ENCODE measurements at places on chromosomes 11 and 22.

GRCh38 chr11:35618497-35619115 is 346 bp downstream of the FJX1 start:
- peak; percentile 30 for DNase-seq

GRCh38 chr11:108766596-108767173 is 101.8 kb downstream of the DDX10 start:
- DNase-seq, result no peak

DNA sequence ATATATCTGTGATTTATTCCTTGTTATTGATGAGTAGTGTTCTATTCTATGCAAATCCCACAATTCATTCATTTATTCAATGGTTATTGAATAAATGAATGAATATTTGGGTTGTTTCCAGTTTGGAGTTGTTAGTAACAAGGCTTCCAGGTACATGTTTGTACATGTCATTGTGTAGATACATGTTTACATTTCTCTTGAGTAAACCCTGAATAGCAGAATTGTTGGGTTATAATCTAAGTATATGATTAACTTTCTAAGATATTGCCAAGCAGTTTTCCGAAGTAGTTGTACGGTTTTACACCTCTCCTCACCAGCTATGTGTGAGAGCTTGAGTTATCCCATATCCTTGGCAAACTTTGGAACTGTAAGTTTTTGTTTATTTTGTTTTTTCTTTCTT is 18.5 kb upstream of the OR8G1 start:
- no peak for DNase-seq

- no peak for DNase-seq
Measured at GRCh38 chr11:130623670-130624668, 175.5 kb downstream of the ADAMTS15 start.

GRCh38 chr11:129536338-129536737 is 160.7 kb downstream of the BARX2 start:
- DNase-seq, result no peak

- peak; percentile 36 for DNase-seq
Measured at GRCh38 chr11:45180848-45181192, 34.4 kb downstream of the PRDM11 start.

- DNase-seq, result no peak
Measured at GRCh38 chr11:128889657-128890213, 1.4 kb upstream of the KCNJ5 start.

- DNase-seq, result no peak
Measured at GRCh38 chr11:25981998-25982397, 349.9 kb upstream of the ANO3 start.

DNA sequence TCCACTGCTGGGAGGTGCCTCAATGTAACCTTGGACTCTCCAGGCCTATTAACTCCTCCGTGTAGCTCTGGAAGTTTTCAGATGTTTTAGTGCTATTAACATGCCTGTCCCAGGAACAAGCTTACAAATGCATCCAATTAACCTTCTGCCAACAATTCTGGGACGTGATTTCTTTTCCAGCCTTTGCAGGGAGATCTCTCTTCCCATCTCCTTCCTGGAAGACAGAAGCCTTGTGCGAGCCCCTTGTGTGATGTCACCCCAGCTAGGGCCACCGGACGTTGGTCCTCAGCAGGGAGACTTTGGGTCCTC is 47.7 kb upstream of the SYT7 start:
- DNase-seq, result no peak

DNA sequence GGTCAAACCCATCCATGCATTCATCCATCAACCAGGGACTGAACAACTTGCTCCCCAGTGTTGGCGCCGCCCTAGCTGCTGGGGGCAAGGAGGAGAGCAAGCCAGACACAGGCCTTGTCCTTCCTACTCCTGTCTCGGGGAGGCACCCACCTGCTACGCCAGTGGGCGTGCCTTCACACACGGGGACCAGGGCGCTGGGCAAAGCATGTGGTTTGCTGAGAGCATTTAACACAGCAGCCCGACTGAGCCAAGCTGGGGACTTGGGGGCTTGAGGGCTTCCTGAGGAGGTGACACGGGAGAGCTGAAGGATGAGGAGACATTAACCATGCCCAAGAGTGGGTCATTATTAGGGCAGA is 30.6 kb downstream of the CACNA1I start:
- DNase-seq, result no peak

- no peak for DNase-seq
Measured at GRCh38 chr11:106474274-106474673, 396.8 kb downstream of the AASDHPPT start.

DNA sequence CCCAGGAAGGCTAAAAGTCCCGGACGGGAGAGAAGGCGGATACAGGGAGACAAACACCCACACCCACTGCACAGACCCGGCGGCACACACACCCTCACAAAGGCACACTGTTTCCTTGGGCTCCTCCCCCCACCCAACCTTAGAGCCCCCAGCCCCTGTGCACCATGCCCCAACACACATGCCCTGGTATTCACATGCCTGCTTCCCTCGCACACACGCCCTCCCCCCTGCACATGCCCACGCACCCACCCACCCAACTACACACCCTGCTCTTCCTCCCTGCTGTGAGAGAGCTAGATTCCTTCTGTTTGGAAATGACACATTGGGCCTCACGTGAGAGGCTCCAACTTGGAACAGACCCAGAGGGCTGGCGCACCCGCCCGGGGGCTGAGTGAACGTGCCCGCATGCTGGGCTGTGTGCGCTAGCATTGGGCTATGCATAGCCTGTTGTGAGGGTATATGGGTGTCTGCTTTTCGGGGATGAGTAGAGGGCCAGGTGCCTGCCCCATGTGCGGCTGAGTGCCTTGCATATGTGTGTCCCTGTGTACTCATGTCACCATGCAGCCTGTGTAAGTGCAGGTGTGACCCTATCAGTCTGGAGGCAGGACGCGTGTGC is 518 bp upstream of the CHRM1 start:
- no peak for DNase-seq

DNA sequence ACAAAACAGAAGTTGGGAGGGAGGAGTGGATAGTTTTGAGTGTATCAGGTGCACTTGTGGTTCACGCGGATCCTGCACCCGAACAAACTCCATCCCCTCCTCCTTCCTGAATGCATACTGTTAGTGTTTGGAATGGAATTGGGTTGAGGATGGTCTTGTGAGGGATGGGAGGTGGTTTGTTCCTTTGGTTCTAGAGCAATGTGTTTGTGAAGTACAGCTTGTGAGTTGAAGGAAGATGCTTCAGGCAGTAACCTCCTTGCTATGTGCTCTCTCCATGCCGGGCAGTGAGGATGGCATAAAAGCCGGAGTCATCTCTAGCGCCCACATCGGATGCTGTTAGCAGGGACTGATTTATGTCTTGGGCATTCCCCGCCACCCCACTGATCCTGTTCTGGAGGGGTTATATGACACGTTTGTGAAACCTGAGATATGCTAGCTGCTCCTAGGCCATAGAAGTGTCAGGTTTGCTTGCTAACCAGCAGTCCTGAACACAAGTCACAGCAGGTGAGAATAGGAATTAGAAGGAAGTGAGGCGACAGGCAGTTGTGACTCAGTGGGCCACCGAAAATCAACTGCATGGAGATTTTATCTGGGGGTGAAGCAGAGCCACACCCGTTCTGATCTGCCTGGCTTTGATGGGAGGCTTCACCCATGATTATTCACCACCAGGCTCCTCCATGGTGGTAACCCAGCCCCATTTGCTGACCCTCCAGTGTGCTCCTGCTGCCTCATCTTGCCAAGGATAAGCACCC is 2.2 kb downstream of the BCR start:
- no peak for DNase-seq

DNA sequence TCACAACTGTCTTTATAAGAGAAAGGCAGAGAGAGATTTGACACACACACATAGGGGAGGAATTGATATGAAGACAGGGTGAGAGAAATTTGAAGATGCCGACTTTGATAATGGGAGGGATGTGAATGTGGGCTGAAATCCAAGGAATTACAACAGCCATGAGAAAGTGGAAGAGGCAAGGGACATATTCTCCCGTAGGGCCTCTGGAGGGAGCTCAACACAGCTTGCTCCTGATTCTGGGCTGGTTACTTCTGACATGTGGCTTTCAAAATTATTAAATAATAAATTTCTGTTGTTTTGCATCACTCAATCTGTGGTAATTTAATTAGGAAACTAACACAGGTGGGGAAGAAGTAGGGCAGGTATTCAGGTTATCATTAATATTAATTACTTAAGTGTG is 282.9 kb downstream of the LUZP2 start:
- peak; percentile 25 for DNase-seq

DNA sequence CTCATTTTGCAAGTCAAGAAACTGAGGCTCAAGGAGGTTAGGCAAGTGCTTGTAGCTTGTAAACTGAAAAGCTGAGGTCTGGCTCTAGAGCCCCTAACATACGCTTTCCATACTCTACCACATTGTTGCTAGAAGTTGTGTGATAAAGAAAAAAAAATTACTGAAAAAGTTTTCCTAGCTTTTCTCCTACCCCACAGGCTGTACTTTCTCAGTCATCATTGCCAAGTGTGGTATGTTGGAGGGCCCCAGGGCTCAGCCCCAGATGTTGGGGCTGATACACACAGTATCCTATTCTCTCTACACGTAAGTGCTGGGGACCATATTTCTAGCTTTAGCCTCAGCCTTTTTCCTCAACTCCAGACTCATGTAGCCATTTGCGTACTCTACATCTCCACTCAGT is 16.0 kb downstream of the KREMEN1 start:
- no peak for DNase-seq

GRCh38 chr11:33063326-33063881 is 24.0 kb downstream of the TCP11L1 start:
- no peak for DNase-seq

- DNase-seq, result no peak
Measured at GRCh38 chr11:110728883-110729282, 16.6 kb upstream of the ARHGAP20 start.

DNA sequence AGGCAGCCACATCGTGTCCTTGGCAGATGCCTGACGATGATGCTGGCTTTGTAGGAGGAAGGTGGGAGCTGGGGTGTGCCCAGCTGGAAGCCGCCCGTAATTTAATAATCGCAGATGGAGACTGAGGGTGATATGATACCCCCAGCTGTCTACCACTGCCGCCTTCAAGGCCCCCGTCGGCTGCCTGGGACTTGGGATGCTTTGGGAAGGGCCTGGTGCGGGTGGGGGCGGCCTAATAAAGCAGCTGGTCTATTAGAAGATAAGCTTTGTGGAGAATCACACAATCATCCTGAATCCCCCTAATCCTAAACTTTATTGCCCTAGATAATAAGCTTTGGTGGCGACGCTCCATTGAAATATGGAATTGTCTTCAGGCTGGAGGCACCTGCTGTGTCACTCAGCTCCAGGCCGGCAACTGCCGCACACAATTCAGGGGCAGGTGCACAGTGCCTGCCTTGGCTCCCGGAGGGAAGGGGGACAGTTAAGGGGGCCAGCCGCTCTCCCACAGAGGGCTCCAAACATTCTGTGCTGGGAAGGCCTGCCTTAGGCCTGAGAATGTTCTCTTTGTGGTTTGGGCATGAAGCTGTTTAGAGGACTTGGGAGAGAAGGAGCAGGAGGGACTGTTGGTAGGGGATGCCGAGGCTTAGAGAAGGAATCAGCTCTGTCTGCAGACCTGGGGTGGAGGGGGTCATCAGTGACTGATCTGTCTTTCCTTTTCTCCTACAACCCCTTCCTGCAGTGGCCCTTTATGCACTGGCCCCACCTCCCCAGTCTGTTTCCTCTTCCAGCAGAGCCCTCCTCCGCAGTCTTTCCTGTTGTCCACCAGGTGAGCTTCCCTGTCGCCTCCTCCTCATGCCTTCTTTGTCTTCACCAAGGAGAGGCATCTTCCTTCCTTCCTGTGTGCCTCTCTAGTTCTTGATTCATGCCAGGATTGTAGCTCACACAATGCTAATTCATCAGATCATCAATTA is 65.3 kb downstream of the ARL14EP start:
- no peak for DNase-seq

GRCh38 chr22:49062155-49062801 is 765.4 kb downstream of the BRD1 start:
- no peak for DNase-seq

- DNase-seq, result no peak
Measured at GRCh38 chr11:106594751-106595351, 423.4 kb downstream of the GUCY1A2 start.

GRCh38 chr22:42719656-42720262 is 911 bp downstream of the A4GALT start:
- DNase-seq, result no peak

DNA sequence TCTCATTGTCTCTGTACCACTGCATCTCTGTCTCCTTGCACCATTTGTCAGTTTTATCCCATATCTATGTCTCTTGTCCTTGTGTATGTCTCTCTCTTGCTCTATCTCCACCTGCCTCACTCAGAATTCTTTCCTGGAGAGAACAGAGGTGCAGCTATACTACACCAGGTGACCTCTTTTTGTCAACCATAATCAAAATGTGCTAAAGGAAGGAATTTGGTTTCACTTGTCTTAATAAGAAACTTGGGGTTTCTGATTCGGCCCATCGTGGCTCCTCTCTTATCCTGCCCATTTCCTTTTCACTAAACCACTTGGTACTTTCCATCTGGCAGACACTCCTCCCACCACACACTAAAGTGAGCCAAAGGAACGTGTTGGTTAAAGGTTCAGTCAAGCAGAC is 2.0 kb upstream of the C11orf42 start:
- no peak for DNase-seq

- peak; percentile 62 for DNase-seq
Measured at GRCh38 chr11:59097113-59097708, 9.8 kb upstream of the FAM111B start.

- no peak for DNase-seq
Measured at GRCh38 chr11:68666849-68667248, 17.5 kb upstream of the GAL start.

- DNase-seq, result no peak
Measured at GRCh38 chr11:118842369-118842768, 41.3 kb upstream of the CXCR5 start.

DNA sequence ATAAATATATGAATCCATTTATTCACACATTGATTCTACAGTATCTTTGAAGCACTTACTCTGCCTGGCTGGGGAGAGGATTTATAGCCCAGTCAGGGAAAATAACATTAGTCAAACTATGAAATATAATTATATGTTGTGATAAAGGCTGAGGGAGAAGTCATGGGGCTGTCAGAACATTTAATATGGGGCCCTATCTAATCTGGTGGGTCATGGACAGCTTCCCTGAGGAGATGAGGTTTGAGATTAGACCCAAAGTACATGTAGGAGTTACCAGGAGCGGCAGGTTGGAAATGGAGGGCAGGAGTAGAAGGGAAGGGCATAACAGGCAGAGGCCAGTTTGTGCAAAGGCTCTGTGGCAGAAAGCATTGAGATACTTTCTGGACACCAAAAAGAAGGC is 86.2 kb downstream of the DEPDC5 start:
- no peak for DNase-seq

Measured in testis (tissue), 5 donors.